ENCODE measurements at places on chromosomes 6 and 20.
A peak's percentile ranks its signal among the peaks of the same experiment; 100 is the strongest.

DNA sequence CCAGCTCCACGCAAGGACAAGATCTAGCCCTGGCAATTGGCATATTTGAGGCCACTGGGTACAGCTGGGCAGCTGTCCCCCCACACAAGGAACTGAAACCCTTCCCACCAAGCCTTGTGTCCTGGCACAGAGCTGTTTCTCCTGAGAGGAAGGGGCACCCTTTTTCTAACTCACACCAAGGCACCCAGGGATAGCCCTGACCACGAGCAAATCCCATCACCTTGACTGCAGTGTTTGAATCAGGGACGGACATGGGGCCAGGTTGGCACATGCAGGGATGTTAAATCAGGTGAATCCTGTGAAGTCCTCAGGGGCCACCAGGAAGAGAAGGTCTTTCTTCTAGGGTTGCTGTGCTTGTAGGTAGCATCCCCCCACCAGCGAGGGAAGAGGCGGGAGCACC lies 246.6 kb downstream of the PREX1 start:
- no peak for DNase-seq

- DNase-seq: no peak
Observed at GRCh38 chr6:72864799-72865198, 242.9 kb downstream of the KCNQ5 start.

DNA sequence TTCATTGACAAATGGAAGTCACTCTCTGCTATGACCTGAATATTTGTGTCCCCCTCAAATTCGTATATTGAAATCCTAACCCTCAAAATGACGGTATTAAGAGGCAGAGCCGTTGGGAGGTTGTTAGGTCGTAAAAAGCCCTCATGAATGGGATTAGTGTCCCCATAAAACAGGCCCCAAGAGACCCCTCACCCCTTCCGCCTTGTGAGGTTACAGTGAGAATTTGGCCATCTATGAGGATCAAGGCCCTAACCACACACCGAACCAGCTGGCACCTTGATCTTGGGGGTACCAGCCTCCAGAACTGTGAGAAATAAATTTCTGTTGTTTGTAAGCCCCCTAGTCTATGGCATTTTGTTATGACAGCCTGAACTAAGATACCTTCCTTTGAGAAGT lies 52.5 kb upstream of the SLC22A16 start:
- no peak for DNase-seq

DNA sequence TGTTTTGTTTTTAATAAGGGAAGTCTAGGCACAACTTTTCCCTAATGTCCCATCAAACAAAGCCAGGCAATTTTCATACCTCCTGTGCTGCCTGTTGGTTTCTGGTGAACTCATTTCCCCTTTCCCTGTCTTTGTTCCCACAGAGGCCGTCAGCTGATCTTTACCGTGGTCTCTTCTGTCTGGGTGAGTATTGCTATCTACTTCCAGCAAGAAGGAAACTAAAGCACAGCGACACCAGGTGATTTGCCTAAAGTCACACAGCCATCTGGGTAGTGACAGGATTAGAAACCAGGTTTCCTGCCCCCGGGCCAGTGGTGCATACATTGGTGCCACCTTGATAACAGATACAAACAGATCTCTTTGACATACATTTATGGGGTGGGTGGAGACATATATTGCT lies 59.6 kb downstream of the RAB44 start:
- no peak for DNase-seq

DNA sequence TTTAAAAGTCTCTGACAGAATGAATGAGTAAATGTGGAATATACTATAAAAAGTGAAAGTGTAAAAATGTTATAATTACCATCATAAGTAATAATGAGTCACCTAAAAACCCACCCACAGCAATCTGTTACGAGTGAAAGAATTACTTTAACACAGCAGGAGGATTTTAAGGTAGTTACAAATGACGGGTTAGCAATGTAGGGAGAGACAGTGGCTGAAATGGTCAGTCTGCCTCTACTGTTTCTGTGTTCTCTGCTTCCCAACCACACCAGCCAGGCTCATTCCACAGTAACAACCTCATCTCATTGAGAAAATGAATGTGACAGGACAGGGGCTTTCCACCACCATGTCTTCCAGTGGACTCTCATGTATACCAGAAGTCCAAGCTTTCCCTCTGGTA lies 124.4 kb upstream of the KCNK16 start:
- DNase-seq: no peak

GRCh38 chr6:119672725-119673124 lies 323.2 kb upstream of the MAN1A1 start:
- DNase-seq: no peak

DNA sequence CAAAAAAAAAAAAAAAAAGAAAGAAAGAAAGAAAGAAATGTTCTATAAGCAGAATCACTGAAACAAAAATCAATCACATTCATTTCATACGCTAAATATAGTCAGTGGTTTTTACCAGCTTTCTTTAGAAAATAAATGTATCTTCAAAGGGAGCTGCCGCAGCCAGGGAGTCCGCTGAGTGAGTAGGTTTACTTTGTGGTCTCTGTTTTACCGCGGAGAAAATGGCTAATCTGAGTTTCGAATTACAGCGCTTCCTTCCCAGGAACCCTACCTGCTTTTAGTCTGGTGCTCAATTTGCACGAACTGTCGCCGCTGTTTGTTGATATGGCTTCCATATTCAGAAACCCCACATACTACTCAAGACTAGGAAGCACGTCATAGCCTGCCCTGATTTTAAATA lies 102.4 kb downstream of the TFAP2A start:
- no peak for DNase-seq

DNA sequence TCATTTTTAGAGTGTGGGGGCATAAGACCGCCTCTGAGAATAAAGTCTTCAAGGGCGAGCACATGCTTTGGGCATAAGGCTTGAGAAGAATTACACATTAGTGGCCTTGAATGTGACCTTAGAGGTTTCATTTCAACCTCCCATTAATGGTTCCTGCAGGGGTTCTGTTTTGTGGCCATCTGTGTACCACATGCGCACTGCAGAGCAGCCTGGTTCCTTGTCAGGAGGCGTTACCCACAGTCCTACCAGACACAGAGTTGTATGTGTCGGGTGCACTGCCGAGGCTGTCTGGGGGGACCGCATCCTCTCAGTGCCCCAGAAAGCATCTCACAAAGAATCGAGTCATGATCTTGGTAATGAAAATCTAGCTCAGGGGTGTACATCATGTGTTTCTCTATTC lies 115.7 kb downstream of the B3GAT2 start:
- no peak for DNase-seq

- no peak for DNase-seq
Observed at GRCh38 chr20:42649748-42650147, 540.0 kb downstream of the PTPRT start.

GRCh38 chr20:32763202-32764004 lies 1.2 kb downstream of the DNMT3B start:
- no peak for DNase-seq

- DNase-seq: no peak
Observed at GRCh38 chr6:144094731-144095133, 641 bp downstream of the SF3B5 start.

GRCh38 chr20:22567944-22568871 lies 16.2 kb downstream of the FOXA2 start:
- no peak for DNase-seq

GRCh38 chr6:118876814-118877213 lies 17.1 kb upstream of the ASF1A start:
- DNase-seq: no peak

- DNase-seq: peak; percentile 63
Observed at GRCh38 chr20:33211817-33212424, 5.2 kb upstream of the BPIFA3 start.
